Activated naive CD4-positive, alpha-beta T cell treated with anti-CD3 and anti-CD28 coated beads for 36 hours (primary cell): ENCODE measurements at places on chromosomes 2 and 18. TPM values are rescaled to one million over a fixed set of nuclear protein-coding genes. Genes with fewer than 3 reads are reported as not detected.

The AQP12B gene
- total RNA-seq: not detected

The THOC1 gene
- total RNA-seq: 63.5 TPM

DNA sequence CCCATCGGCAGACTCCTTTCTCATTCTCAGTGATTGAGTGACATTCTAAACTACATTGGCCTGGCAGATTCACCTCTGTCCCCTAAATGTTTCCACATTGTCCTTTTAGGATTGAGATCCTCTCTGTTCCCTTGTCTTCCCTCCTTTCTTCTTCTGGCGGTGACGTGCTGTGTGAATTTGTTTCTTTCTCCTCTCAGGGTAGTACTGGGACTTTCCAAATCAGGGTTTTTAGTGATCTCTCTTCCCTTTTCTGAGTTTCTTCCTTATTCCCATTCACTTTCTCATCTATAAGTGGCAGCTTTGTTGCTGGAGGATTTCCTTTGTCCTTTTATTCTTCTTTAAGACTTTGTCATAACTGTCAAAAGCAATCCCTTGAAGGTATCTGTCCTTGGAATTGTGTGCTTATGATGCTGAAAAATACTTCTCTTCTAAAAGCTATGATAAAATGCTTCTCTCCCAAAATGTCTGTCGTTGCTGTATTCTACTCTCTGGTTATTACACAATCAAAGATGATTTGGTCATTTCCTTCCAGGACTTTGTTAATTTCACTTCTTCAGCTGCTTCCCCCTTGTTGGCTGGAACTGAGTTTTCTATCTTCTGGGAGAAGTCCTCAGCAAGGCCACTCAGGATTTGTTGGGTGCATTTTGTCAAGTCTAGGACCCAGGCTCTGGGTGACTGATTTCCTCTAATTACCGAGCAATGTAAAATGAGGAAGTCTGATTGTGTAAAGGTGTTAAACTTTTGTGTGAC, 4.9 kb upstream of the IL1B start:
- H3K36me3 ChIP-seq: no peaks in the 10 kb centered on the region
- no peak for DNase-seq
- H3K27me3 ChIP-seq: peaks cover 14% of the 10 kb centered on the region
- no peak overlapping the region for H3K4me3 ChIP-seq
- no peaks in the 10 kb centered on the region for H3K4me1 ChIP-seq

DNA sequence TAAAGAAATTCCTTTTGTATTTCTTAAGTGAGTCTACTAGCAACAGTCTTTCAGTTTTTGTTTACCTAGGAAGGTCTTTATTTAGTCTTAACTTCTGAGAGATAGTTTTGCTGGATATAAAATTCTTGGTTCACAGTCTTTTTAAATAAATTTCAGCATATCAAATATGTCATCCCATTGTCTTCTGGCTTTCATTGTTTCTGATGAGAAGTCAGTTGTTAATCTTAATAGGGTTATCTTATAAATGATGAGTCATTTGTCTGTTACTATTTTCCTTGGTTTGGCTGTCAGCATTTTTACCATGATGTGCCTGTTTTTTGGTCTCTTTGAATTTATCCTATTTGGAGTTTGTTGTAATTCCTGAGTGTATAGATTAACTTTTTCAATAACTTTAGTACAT, 129.3 kb downstream of the FAM210A start:
- H3K27ac ChIP-seq: no peak overlapping the region
- H3K4me3 ChIP-seq: no peak overlapping the region
- no peak for DNase-seq
- H3K27me3 ChIP-seq: no peaks in the 10 kb centered on the region
- H3K36me3 ChIP-seq: peaks cover 34% of the 10 kb centered on the region
- peaks cover 3% of the 10 kb centered on the region for H3K4me1 ChIP-seq

GRCh38 chr18:59127047-59127446, 12.6 kb upstream of the SEC11C start:
- peaks cover 2% of the 10 kb centered on the region for H3K4me1 ChIP-seq
- H3K27ac ChIP-seq: no peak overlapping the region
- H3K36me3 ChIP-seq: no peaks in the 10 kb centered on the region
- no peak for DNase-seq
- no peak overlapping the region for H3K4me3 ChIP-seq

GRCh38 chr18:80172056-80172455, 63.0 kb downstream of the ADNP2 start:
- H3K4me3 ChIP-seq: no peak overlapping the region
- no peak overlapping the region for H3K27ac ChIP-seq
- H3K4me1 ChIP-seq: peaks cover 6% of the 10 kb centered on the region
- H3K36me3 ChIP-seq: no peaks in the 10 kb centered on the region
- DNase-seq: no peak
- H3K27me3 ChIP-seq: peaks cover 43% of the 10 kb centered on the region
